ENCODE measurements at places on chromosomes 3 and 15. TPM values are rescaled to one million over a fixed set of nuclear protein-coding genes. Genes with fewer than 3 reads are reported as not detected.

DNA sequence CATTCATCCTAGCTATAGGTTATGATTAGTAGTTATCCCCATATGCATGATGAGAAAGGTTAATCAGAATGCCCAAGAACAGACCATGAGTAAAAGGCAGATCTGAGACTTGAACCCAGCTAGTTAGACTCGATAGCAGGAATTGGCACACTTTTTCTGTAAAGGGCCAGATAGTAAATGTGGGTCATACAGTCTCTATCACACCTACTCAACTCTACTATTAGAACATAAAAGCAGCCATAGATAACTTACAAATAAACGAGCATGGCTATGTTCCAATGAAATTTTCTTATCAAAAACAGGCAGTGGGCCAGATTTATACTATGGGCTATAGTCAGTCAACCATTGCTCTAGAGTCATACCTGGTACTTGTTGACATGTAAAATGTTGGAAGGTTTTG is 24.6 kb downstream of the POLG start:
- H3K36me3 ChIP-seq, result peaks cover 28% of the 10 kb centered on the region
- DNase-seq, result no peak
- no peaks in the 10 kb centered on the region for H3K27me3 ChIP-seq
- no peak overlapping the region for H3K27ac ChIP-seq
- no peak overlapping the region for H3K4me3 ChIP-seq

RTP4 gene
- polyA plus RNA-seq, result 15.8 TPM

GRCh38 chr3:18559331-18559842 is 134.2 kb upstream of the SATB1 start:
- no peak overlapping the region for H3K27ac ChIP-seq
- peak; percentile 3 for DNase-seq
- H3K36me3 ChIP-seq, result no peaks in the 10 kb centered on the region
- H3K4me3 ChIP-seq, result no peak overlapping the region
- H3K27me3 ChIP-seq, result no peaks in the 10 kb centered on the region

DNA sequence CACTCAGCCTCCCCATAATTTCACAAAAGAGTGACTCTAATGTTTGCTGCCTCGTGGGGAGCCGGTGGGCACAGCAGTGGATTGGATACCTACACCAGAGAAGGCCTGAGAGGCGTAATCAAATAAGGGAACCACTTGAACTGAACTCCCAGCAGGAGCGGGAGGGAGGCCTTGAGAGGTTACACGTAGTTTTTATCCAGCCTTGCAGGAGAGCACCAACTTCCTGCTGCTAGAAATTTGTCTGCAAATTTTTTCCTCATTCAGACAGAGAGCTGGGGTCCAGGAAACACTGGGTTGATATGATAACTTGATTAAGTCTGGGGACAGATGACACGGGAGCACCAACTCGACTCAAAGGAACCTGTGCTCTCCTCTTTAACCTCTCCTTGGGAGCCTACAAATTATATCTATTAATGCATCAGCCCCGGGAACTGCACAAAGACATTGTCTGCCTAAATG is 69.8 kb downstream of the HES1 start:
- peaks cover 23% of the 10 kb centered on the region for H3K4me1 ChIP-seq
- H3K4me3 ChIP-seq, result no peak overlapping the region
- H3K36me3 ChIP-seq, result no peaks in the 10 kb centered on the region
- no peak for DNase-seq
- no peak overlapping the region for H3K27ac ChIP-seq

DNA sequence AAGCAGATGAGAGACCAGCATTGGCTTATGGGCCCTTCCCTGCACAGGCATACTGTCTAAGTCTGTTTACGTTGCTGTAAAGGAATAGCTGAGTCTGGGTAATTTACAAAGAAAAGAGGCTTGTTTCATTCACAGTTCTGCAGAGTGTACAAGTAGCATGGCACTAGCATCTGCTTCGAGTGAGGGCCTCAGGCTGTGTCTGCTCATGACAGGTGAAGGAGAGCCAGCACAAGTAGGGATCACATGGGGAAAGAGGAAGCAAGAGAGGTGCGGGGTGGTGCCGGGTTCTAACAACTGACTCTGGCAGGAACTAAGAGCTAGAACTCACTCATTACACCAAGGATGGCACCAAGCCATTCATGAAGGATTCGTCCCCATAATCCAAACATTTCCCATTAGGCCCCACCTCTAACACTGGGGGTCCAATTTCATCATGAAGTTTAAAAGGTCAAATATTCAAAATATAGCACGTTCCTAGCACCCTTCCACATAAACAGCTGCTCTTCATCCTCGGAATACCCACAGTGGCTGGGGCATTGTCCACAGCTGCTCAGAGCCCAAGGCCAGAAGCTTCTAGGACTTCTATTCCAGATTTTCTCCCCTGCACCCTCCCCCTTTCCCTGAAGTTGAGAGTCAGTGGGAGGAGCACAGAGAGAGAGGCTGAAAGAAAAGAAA is 5.6 kb downstream of the RTP3 start:
- H3K27ac ChIP-seq, result no peak overlapping the region
- H3K27me3 ChIP-seq, result peaks cover 2% of the 10 kb centered on the region
- no peaks in the 10 kb centered on the region for H3K36me3 ChIP-seq
- H3K4me1 ChIP-seq, result no peaks in the 10 kb centered on the region
- H3K4me3 ChIP-seq, result no peak overlapping the region

RIOX2 gene
- polyA plus RNA-seq, result 24.6 TPM

SLC9C1 gene
- polyA plus RNA-seq, result 0.33 TPM

DNA sequence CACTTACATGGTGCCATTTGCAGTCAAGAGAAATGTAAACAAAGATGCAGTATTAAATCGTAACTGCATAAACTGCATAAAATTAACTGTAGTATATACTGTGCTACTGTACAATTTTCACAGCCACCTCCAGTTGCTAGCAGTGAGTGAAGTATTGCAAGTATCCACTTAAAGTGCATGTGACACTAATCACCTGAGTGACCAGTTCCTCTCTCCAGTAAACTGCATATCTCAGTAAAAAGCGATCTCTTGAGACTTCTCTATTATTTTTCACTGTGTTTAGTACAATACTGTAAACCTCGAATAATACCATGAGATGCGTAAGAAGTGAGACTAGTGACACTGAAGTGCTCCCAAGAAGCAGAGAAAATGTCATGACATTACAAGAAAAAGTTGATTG is 111.7 kb upstream of the PLXND1 start:
- H3K4me3 ChIP-seq, result no peak overlapping the region
- DNase-seq, result no peak
- H3K27ac ChIP-seq, result no peak overlapping the region
- no peaks in the 10 kb centered on the region for H3K27me3 ChIP-seq
- no peaks in the 10 kb centered on the region for H3K4me1 ChIP-seq

GRCh38 chr15:43483297-43484128 is 9.4 kb downstream of the TP53BP1 start:
- H3K36me3 ChIP-seq, result peaks cover 42% of the 10 kb centered on the region
- no peak overlapping the region for H3K27ac ChIP-seq
- H3K27me3 ChIP-seq, result no peaks in the 10 kb centered on the region
- H3K4me3 ChIP-seq, result no peak overlapping the region
- DNase-seq, result peak; percentile 11
- H3K4me1 ChIP-seq, result no peaks in the 10 kb centered on the region

DNA sequence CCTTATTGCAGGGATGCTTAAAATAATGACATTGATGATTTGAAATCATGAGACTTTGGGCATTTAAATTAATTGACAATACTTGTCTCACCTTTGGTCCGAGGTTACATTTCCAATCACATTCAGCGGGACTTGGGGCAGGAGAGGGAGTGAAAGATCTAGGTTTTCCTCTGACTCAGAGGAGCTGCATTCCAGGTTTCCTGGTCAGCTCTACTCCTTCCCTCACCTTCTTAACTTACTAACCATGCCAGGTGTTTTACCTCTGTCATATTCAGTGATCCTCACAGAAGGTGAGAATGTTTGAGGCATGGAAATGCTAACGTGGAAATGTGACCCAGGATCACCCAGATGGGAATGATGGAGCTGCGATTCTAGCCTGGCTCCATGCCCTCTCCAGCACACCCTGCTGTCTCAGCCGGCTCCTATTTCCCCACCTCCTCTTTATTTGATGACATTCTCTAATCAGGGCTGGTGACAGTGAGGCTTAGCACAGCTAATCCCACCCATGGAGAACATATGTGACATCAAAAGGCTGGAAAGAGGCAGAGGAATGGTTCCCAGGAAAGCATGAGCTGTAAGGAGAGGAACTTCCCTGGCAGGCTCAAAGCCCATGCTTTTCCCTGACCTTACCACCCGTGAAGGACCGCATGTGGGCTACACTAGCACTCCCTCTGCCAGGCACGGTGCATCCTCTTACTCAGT is 38.7 kb downstream of the THSD4 start:
- no peaks in the 10 kb centered on the region for H3K27me3 ChIP-seq
- no peak overlapping the region for H3K4me3 ChIP-seq
- H3K4me1 ChIP-seq, result no peaks in the 10 kb centered on the region
- peaks cover 8% of the 10 kb centered on the region for H3K36me3 ChIP-seq

MKRN3 gene
- 0.91 TPM for polyA plus RNA-seq

DGKG gene
- polyA plus RNA-seq, result 4.8 TPM

DNA sequence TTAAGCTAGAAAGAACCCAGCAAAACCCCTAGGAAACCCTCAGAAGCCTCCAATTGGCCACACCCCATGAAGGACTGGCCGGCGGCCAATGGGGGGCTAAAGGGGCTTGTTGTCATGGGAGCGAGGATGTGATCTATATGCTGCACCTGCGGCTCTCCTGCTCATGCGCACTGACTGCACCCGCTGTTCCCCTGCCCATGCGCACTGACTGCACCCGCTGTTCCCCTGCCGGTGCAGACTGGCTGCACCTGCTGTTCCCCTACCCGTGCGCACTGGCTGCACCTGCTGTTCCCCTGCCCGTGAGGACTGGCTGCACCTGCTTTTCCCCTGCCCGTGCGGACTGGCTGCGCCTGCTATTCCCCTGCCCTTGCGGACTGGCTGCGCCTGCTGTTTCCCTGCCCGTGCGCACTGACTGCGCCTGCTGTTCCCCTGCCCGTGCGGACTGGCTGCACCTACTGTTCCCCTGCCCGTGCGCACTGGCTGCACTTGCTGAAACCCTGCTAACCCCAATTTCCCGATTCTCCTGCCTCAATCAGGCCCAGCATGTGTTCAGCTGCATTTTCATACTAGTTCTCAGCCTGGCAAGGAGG is 16.8 kb upstream of the MCCC1 start:
- no peaks in the 10 kb centered on the region for H3K36me3 ChIP-seq
- no peaks in the 10 kb centered on the region for H3K4me1 ChIP-seq
- no peak overlapping the region for H3K27ac ChIP-seq
- peak; percentile 75 for DNase-seq

GRCh38 chr3:69433969-69434325 is 48.1 kb upstream of the FRMD4B start:
- no peak for DNase-seq
- H3K36me3 ChIP-seq, result no peaks in the 10 kb centered on the region
- no peaks in the 10 kb centered on the region for H3K27me3 ChIP-seq

CD200R1 gene
- polyA plus RNA-seq, result 1.7 TPM

C3orf22 gene
- 0.63 TPM for polyA plus RNA-seq

ANKRD34C gene
- not detected for polyA plus RNA-seq

DUOXA1 gene
- 0.15 TPM for polyA plus RNA-seq

GRCh38 chr3:42421818-42422796 is 11.7 kb upstream of the LYZL4 start:
- peak overlapping the region; percentile 59 for H3K27ac ChIP-seq
- H3K27me3 ChIP-seq, result no peaks in the 10 kb centered on the region
- peak; percentile 49 for DNase-seq
- H3K4me1 ChIP-seq, result peaks cover 24% of the 10 kb centered on the region
- no peaks in the 10 kb centered on the region for H3K36me3 ChIP-seq

TIPIN gene
- 10.3 TPM for polyA plus RNA-seq

DNA sequence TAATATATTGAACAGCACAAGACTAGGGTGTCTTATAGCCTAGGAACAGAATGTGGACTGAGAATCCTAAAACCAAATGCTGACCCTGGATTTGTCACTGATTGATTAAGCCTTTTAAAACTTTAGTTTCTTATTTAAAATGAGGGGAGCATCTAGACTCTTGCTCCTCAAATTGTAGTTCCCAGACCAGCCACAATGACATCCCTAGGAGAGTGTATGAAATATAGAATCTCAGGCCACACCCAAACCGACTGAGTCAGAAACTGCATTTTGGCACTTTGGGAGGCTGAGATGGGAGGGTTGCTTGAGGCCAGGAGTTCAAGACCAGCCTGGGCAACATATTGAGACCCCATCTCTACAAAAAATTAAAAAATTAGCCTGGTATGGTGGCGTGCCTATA is 287.8 kb upstream of the UMPS start:
- H3K36me3 ChIP-seq, result no peaks in the 10 kb centered on the region
- no peak overlapping the region for H3K27ac ChIP-seq
- no peak for DNase-seq
- no peaks in the 10 kb centered on the region for H3K27me3 ChIP-seq
- peaks cover 20% of the 10 kb centered on the region for H3K4me1 ChIP-seq
- no peak overlapping the region for H3K4me3 ChIP-seq

DNA sequence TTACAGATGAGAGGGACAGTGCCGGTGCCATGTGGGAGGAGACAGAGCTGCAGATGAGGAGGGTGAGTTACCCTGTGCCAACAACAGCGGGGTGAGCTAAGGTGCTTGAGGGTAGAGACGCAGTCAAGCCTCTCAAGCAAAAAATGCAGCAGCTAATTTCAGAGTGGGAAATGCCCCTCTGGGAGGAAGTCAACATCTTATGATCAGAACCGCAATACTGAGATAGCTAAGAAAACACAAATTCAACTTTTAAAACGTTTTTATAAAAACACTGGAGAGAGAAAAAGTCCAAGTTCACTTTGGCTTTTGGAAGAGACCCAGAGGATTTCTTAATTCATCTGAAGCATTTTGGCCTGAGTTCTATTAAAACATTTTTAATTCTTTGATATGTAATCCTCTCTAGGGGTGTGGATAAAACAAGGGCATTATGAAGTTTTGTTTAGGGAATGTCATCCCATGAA is 319.2 kb downstream of the SLC9A9 start:
- no peaks in the 10 kb centered on the region for H3K4me1 ChIP-seq
- H3K36me3 ChIP-seq, result no peaks in the 10 kb centered on the region
- no peaks in the 10 kb centered on the region for H3K27me3 ChIP-seq
- H3K4me3 ChIP-seq, result no peak overlapping the region
- DNase-seq, result no peak

CGNL1 gene
- 7.8 TPM for polyA plus RNA-seq

DNA sequence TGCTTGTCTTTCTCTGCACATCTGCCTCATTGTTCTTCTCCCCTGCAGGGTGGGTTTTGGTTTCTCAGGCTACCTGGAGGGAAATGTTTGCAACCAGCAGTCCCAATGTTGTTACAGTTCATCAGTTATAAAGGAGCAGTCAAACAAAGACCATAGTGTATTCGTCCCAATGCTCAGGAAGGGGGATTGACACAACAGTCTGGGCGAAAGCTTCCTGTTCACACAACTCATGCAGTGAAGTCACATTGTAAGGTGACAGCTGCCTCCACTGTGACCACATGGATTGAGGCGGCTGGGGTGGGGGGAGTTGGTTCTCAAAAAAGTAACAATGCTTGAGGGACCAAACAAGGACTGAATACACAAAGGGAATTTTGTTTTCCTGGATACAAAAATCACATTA is 28.8 kb upstream of the TF start:
- H3K27ac ChIP-seq, result no peak overlapping the region
- H3K27me3 ChIP-seq, result peaks cover 2% of the 10 kb centered on the region
- H3K36me3 ChIP-seq, result no peaks in the 10 kb centered on the region
- DNase-seq, result no peak
- no peak overlapping the region for H3K4me3 ChIP-seq
- H3K4me1 ChIP-seq, result no peaks in the 10 kb centered on the region

FEZF2 gene
- not detected for polyA plus RNA-seq

- no peak overlapping the region for H3K27ac ChIP-seq
- DNase-seq, result no peak
- peaks cover 3% of the 10 kb centered on the region for H3K27me3 ChIP-seq
- H3K36me3 ChIP-seq, result no peaks in the 10 kb centered on the region
Observed at GRCh38 chr15:98375513-98376340, 272.6 kb upstream of the IGF1R start.

All from large intestine (tissue), 12 donors.